Glomerular endothelial cell (primary cell): ENCODE measurements at places on chromosomes 12 and 14. TPM values are rescaled to one million over a fixed set of nuclear protein-coding genes. Genes with fewer than 3 reads are reported as not detected.

Gene NFE2
- total RNA-seq: not detected in 2 replicates

Gene KCNH3
- total RNA-seq: not detected in 2 replicates

Gene DICER1
- 22.8 and 46.7 TPM in 2 replicates for total RNA-seq

Gene IPO8
- 23.0 and 32.3 TPM in 2 replicates for total RNA-seq

Gene SIX6
- total RNA-seq: not detected in 2 replicates

Gene TGM1
- 0.64 and 2.5 TPM in 2 replicates for total RNA-seq

Gene IL31
- total RNA-seq: not detected in 2 replicates

Gene E2F7
- total RNA-seq: 20.1 and 26.3 TPM in 2 replicates

Gene CCDC196
- not detected in 2 replicates for total RNA-seq

Gene TMTC2
- total RNA-seq: 6.2 and 8.8 TPM in 2 replicates
